Ovary (tissue), 10 donors: ENCODE measurements at places on chromosomes 11 and 22.

GRCh38 chr11:130216591-130217132, 57.1 kb downstream of the ST14 start:
- no peak for DNase-seq

DNA sequence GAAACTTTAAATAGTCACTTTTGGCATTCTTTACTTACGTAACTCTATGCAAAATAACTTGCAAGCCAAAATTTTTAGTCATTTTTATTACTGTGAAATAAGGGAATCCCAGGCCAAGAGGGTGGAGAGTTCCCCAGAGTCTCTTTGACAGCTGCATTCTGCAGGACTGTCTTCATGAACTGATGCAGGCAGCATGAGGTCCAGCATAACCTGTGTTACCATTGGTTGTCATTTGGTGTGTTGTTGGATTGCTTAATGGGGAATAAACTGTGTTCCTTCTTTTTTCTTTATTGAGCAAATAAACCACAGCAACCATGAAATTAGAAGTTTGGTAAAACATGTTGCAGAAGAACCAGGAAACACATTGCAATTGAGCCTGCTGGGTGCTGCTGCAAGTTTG, 24.6 kb downstream of the MMP27 start:
- no peak for DNase-seq

DNA sequence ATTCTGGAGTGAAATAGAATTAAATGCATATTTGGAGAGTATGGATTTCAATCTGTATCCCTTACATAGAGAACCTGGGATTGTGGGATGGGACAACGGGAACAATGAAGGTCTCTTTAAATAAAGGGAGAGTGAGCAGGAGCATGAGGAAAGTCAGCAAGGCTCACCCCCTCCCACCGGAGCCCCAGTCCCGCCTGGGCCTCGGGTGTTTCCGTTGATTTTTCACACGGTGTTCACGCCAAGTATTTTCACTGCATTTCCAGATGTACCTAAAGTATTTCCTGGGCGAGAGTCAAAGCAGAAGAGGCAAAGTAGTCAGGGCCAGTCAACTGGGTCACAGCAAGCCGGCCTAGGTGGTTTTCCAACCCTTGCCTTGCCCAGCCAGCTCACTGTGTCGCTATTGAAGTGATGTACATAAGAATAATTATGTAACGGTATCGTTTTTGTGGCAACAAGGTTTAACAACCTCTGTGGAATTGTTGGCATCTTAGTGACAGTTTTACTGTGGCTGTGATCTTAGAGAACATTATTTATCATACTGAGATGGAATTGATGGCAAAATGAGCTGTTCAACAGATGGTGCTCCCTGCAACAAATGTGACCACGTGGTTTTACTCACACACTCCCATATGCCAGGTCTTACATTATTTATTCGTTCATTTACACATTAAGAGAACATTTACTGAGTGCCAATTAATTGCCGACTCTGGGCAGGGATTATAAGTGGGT, 177.3 kb downstream of the ADAMTS15 start:
- DNase-seq: no peak

- DNase-seq: no peak
These were observed 37.8 kb downstream of the KCNQ1OT1 start for GRCh38 chr11:2662024-2662312.

GRCh38 chr11:21260101-21260500, 590.7 kb downstream of the NELL1 start:
- no peak for DNase-seq

GRCh38 chr11:2779499-2779980, 79.7 kb upstream of the KCNQ1OT1 start:
- peak; percentile 50 for DNase-seq

DNA sequence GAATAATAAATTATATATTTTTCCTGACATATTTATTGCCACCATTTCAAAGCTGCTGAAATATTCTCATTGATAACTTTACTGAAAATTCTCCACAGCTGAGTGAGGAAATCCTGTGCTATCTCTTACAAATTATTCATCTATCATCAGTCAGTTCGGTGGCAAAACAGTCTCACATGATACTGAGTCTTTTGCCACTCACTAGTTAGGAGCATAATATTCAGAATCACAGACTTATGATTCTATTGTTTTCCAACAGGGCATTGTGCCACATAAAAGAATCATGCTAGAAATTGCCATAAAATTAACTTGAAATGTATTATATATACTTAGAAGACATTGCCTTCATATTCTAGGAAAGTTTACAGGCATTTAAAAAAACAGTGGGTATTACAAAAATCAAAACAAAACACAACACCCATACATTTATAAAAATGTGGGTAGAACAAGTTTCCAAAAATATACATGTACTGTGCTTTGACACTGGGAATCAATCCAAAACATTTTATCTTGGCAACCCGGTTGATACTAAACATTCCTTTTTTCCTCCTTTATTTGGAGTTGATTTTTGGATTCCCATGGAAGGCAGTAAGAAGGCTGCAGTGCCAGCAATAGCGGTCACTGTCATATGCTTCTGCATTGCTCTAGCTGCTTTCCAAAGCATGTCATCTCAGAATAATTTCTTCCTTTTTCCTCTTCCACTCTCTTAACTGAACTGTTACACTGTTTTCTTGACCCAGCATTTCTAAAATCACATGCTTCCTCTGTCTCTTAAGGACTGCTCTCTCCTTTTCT, 42.5 kb downstream of the ATG16L2 start:
- no peak for DNase-seq

- DNase-seq: no peak
These were observed 25.7 kb downstream of the TUB start for GRCh38 chr11:8106679-8107078.

DNA sequence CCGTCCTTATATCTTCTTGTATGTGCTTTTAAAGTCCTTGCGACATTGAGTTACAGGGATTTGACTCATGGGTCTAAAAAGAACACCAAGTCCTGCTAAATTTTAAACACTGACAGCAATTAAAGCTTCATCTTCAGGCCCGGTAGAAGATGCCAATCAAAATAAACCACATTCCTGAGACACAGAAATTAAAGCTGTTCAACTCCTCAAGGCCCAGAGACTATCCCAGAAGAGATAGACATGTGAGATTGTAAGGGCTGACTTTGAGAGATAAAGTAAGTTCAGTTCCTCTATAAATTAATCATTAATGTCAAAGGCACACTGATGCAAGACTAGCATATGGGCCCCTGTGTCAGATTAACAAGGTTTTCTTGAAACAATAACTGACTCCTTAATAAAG, 49.8 kb downstream of the OSBPL5 start:
- no peak for DNase-seq
